WTC11 (cell line): ENCODE measurements at places on chromosomes 3 and 15. TPM values are rescaled to one million over a fixed set of nuclear protein-coding genes. Genes with fewer than 3 reads are reported as not detected.

The LIPC gene
- not detected in 3 replicates for total RNA-seq

The SLC30A4 gene
- 0.04 to 0.05 TPM in 2 of 3 replicates, not detected in the other for total RNA-seq

DNA sequence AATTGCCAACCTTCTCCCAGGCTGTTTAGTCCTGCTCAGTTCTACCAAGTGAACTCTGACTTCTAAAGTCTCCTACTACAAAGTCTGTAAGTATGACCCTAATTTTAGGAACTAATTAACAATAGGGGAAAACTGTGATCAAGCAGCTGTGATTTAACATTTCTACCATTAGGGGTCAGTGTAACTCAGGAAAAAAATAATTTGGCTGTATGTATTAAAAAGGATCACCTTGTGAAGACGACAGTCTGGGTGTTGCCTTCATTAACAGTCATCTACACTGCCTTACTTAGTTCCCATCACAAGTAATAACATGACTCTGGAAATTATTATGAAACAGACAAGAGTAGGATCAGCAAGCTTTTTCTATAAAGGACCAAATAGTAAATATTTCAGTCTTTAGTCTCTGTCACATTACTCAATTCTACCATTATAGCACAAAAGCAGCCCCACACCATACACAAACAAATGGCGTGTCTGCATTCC is 4.2 kb upstream of the NPHP3 start:
- DNase-seq = no peak

DNA sequence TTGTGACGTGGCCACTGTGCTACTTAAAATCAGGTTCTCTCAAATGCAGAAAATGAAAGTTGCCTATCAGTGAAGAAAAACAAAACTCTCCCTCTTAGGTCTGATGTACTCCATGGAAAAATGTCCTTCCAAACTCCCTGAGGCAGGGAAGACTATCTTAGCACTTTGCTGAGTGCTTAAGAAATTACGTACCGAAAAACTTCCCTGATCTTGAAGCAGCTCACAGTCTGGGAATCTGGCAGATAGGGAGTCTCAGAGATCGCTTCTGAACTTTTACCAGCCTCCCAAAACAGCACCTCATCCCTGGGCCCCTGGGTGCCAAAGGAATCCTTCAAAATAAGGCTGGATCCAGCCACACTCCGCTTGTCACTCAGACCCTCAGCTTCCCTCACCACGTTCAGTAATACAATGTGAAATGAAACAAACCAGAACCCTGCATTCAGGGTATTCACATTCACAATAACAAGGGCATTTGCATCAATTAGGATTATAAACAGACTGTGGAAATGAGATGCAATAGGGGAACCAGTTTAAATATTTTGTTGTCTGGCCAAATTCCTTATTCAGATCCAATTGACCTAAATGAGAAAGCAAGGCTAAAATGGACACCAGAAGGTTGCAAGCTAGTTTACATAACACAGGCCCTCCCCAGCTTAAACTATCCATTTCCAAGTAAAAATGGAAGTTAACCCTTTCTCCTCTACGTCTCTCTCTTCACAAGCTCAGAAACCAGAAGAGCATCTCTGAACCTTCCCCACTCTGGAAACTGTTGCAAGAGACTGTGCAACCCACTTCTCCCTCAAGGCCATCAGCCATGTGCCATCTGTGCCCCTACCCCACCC is 20.9 kb downstream of the OSBPL10 start:
- DNase-seq = peak; percentile 26

- no peak for DNase-seq
Observed at GRCh38 chr3:63304421-63304820, 26.3 kb downstream of the SYNPR start.

DNA sequence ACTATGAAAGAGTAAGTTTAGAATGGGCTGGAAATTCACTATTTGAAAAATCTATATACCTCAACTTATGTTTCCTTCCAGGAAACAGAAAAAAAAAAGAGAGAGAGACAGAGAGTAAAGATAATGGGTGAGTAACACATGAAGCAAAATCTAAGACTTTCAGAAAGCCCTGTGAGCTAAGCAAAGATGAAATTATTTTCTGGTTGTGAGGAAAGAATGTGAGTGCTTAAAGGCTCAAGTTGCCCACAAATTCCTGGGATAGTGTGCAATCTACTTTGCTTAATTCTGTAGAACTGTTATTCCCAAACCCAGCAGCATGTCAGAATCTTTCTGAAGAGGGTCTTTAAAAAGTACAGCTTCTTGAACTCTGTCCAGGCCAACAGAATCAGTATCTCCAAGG is 337.7 kb upstream of the AGTR1 start:
- no peak for DNase-seq

- no peak for DNase-seq
Observed at GRCh38 chr3:171195686-171196085, 169.2 kb upstream of the SLC2A2 start.
